ENCODE measurements at places on chromosomes 6 and 20.

- DNase-seq: no peak
Measured at GRCh38 chr20:57111028-57111373, 155.4 kb downstream of the BMP7 start.

- no peak for DNase-seq
Measured at GRCh38 chr6:77638129-77638830, 14.6 kb upstream of the MEI4 start.

DNA sequence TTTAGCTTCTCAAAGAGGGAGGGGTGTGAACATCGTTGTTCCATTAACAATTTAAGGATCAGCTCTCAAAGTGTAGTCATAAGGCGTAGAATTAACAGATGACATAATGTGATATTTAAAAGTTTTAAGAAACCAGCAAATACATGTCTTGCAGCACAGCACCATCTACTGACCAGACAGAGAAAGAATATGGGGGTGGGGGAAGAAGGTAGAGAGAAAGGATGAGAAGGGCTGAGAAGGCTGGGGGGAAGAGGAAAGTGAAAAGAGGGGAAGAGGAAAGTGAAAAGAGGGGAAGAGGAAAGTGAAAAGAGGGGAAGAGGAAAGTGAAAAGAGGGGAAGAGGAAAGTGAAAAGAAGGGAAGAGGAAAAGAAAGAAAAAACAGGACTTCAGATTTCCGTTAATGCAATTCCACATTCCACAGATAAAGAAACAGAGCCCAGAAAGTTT is 80.9 kb downstream of the HAO1 start:
- no peak for DNase-seq

GRCh38 chr6:107932580-107932979 is 25.4 kb downstream of the SEC63 start:
- no peak for DNase-seq

- DNase-seq: no peak
Measured at GRCh38 chr6:135774006-135774405, 77.5 kb upstream of the PDE7B start.

- DNase-seq: no peak
Measured at GRCh38 chr6:37847704-37848103, 28.2 kb downstream of the ZFAND3 start.

- DNase-seq: no peak
Measured at GRCh38 chr6:8819446-8819845, 384.1 kb upstream of the SLC35B3 start.

DNA sequence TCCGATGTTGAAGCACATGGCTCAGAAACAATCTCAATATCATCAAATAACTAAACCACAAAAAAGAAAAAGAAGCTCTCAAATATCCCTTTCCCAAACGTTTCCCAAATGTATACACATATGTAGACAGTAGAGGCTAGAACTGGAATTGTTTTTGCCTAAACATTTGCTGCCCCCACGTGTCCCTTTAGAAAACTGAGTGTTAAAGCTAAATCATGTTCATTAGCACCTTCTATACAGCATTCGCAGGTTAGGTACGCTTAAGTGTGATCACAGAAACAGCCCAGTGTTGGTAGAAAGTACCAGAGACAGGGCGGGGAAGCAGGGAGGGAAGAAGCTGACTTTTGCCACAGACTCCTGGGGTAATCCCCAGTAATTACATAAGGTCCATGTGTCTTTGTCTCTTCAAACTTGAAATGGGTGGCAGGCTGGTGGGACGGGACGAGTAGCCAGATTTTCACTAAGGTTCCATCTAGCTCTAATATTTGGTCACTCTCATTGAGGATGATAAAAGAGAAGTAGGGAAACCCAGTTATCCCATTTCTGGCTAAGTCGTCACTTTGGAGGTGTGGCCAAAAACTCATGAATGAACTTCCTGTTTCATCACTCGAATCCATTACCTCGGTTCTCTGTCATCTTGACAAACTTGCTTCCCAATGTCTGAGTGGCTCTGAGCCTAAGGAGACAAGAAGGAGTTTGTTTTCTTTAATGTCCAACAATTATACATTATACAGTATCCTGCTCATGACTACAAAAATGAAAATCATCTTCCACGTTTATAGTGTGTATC is 15.0 kb upstream of the TFAP2A start:
- no peak for DNase-seq

DNA sequence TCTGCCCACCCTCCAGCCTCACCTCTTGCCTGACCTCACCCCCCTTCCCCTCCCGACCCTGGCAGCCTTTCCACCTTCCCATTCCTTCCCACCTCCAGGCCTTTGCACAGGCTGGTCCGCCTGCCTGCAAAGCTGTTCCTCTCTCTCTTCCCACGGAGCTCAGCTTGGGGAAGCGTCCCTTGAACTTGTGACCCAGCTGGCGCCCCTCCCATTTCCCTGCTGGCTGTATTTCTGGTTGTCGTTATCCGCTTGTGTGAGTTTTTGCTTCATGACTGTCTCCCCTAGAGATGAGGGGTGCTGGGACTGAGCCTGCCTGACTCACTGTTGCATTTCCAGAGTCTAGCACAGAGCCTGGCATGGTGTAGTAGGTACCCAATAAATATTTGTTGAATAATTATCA is 32.5 kb downstream of the VSTM2L start:
- no peak for DNase-seq

- DNase-seq: no peak
Measured at GRCh38 chr6:11494786-11495564, 42.6 kb upstream of the TMEM170B start.

GRCh38 chr6:130189531-130190397 is 33.0 kb downstream of the SAMD3 start:
- DNase-seq: no peak

DNA sequence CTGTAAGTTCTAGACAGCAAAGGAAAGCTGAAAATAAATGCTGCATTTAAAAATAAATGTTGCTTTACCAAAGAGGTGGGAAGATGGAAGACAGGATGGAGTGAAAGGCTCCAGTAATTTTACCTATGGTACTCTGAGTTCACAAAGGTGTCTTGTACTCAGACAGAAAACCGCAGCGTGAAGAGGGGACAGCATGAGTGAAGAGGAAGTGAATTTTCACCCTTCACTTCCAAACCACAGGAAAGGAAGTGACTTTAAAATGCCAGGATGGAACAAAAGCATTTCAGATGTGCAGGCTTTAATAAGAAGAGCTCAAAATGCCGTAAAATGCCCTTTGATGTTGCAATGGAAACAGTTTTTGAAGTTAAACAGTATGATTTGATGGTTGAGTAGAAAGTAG is 91.2 kb upstream of the TINAG start:
- DNase-seq: no peak

- no peak for DNase-seq
Measured at GRCh38 chr6:149397384-149397783, 2.7 kb upstream of the SUMO4 start.

- no peak for DNase-seq
Measured at GRCh38 chr6:5286780-5287179, 25.5 kb downstream of the FARS2 start.

DNA sequence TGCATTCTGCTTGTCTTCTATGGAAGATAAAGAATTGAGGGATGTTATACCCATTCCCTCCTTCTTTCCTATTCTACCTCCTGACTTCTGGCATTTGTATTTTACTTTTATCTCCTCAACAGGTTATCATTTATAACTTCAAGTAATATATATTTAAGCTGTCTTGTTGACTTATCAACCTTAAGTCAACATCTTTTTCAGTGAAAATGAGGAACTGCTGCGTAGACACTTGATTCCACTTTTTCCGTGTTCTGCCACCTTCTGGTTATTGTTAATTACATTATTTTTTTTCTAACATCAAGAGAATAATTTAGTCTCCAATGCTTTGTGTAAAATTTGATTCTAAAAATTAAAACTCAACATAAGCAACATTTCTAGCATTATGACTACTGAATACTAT is 107.5 kb downstream of the PRKN start:
- DNase-seq: no peak

DNA sequence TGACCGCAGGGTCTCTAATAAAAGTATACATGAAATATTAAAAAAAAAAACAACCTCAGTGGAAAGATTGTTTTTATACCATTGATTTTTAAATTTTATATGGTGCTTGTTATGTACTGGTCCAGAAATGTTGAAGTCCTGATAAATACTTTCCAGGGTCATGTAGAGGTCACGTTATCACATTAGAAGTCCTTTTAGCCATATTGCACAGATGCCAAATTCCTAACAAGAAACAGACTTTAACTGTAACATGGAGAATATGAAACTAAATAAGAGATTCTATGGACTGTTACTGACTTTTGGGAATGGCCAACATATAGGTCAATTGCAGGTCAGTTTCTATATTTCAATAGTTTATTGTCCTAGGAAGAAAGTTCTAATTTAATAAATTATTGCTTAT is 89.0 kb downstream of the ADGRB3 start:
- DNase-seq: no peak

DNA sequence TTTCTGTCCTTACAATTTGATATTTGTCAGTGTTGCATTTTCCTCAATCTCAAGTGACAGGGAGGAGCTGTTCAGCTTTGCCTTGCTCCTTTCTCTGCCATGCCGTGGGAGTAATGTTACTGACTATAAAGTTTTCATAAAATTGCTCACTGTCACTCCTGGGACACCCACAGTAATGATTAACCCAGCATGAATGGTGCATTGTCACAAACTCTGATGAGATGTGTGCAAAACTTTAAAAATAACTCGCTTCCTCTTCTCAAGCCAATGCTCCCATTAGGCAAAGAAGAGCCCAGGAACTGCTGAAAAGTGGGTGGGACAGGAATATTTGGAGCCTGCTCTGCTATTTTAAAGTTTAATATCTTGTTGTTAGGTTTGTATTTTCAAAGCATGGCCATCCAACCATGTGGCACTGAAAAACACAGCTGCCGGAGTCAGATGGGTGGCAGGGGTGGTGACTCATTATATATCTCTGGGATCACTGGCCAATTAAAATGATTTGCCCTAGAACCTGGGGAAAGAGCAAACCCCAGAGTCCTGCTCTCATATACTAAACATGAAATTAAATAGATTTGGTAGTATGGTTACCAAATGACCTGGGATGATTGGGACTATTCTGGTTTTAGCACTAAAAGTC is 260.1 kb downstream of the BTBD3 start:
- no peak for DNase-seq

- no peak for DNase-seq
Measured at GRCh38 chr6:149862922-149863697, 1.0 kb downstream of the LRP11 start.

DNA sequence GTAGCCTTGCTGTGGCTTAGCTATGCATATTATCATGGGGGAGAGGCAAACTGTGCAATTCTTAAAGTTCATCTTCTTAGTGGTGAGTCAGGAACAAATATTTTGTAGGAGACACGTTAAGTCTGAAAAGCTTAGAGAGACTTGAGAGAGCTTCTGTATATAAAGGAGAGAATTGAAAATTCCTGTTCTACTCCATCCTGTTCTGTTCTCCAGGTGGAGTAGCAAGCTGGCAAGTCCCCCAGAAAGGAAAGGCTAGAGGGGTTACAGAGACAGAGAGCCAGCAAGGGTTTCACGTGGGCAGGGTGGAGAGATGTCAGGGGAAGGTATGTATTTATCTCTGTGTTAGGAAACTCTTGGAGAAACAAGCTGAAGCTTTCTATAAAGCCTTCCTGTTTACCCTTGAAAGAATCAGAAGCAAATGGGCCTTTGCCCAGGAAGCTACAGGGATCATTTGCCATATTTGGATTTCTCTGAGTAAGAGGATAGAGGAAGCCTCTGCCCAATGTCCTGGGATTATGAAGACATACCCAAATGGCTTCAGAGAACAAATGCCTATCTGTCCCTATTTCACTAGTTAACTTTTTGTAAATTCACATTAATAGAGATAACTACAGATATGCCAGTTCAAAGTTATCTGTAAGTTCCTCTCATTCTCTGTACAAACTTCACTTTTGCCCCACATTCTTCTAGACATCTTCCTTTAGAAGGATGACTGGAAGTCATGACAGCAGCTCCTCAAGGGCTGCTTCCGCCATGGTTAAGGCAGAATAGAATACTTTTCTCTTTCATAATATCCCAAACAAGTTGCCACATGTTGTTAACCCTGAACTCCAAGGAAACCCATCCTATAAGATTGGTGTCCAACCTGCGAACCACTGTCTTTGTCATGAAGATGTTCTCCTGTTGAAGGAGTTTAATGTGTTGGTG is 126.7 kb upstream of the NEDD9 start:
- DNase-seq: no peak

DNA sequence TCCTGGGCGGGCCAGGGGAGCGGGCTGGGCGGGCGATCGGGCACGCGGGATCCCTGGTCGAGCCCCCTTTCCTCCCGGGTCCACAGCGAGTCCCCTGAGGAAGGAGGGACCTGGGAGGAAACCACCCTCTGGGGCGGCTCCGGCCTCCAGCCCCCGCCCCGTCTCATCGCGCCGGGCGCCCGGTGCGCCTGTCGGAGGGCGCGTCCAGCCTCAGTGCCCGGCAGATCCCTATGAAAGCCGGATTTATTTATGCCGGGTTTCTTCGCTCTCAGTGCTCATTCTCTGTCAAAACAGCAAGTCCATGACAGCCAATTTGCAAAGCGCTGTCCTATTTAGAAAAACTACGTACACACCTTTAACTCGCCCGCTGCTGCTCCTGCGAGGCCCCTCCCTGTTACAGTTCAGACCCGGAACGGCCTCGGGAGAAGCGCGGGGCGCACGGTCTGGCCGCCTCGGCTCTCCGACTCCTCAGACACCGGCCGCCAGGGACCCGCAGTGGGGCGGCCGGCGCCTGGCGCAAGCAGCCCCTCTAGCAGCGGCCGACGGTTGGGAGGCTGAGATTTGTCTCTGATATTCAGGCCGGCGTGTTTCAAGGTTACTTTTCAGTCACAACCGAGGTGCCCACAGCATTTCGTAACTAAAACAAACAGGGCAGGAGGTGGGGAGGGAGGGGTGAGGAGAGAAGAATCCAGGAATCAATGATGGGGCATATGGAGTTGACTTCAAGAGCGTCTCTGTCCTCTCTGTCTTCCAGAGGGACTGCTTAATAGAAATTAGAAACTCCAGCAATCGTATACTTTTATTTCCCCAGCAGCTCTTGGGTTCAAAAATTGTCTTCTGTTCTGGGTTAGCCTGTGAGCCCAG is 782 bp upstream of the FOXA2 start:
- DNase-seq: no peak

- DNase-seq: no peak
Measured at GRCh38 chr20:43715511-43715910, 11.3 kb downstream of the GTSF1L start.

DNA sequence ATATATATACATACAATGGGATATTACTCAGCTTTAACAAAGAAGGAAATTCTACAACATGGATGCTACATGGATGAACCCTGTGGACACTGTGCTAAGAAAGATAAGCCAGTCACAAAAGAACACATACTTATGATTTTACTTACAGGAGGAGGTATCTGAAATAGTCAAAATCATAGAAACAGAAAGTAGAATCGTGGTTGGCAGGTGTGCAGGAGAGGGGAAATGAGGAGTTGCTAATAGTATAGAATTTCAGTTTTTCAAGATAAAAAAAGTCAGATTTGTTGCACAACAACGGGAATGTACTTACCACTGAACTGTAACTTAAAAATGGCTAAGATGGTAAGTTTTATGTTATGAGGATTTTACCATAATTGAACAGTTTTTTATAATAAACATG is 706.3 kb downstream of the TFAP2A start:
- no peak for DNase-seq

DNA sequence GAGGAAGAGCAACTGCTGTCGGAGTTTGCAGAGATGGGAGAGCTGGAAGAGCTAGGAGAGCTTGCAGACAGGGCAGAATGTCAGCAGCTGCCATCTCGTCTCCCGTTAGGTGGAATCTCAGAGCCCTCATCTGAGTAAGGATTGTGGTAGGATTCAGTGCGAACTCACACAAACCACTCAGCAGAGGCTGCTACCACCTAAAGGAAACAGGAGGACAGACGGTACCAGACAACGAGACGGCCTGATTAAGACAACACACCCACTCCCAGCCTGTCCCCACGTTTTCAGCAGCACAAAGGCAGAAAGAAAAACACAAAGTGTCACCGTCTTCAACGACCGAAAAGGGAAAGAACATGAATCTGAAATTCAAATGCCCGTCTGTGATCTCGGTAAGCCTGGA is 4.1 kb downstream of the LEMD2 start:
- DNase-seq: no peak
